Dermis blood vessel endothelial cell (primary cell): ENCODE measurements at places on chromosomes 2 and 18. TPM values are rescaled to one million over a fixed set of nuclear protein-coding genes. Genes with fewer than 3 reads are reported as not detected.

The SKA1 gene
- total RNA-seq = 4.6 and 18.0 TPM in 2 replicates

DNA sequence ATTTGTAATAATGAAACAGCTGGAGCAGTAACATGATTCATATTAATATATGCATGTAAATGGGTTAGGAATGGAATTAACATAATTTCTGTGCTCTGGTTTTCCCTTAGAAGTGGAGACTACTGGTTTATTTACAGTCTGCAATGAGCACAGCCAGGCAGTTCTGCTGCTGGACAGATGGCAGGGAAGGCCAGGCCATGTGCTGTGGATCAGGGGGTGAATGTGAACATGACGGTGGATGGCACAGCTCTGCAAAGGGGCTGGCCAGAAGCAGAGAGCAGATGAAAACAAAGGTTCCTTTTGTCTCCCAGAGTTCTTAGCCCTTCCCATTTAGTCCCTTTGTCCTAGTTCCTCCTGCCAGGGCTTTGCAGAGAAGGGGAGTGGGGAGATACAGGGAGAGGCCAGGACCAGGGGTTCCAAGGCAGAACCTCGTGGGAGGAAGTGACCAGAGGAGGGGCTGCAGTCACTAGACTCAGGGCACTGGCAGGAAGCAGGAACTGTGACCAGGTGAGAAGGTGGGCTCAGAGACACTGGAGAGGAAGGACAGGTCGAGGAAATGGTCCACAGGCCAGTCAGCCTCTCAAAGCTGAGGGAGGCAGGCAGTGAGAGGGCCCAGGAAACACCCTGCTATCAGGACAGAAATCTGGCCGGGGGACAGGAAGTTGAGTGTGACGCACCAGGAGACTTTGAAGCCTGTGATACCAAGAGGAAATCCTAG lies 112.9 kb upstream of the ATP8B1 start:
- peak; percentile 14 for DNase-seq

- peak; percentile 94 for DNase-seq
These were observed 42.8 kb downstream of the CCDC102B start for GRCh38 chr18:68840554-68841263.

The ATF2 gene
- total RNA-seq = 56.8 and 66.5 TPM in 2 replicates

DNA sequence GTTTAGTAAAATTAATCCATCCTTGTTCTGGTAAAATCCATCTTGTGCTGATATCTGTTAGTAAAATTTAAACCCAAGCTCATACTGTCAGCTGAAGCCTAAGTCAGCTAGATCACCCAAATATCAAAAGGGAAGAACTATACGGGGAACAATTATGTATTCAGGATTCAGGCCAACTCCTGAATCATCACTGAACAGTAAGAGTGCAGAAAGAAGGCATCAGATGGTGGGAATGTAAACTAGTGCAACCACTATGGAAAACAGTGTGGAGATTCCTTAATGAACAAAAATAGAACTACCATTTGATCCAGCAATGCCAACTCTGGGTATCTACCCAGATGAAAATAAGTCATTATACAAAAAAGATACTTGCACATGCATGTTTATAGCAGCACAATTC lies 81.8 kb downstream of the RAPGEF4 start:
- DNase-seq = no peak

DNA sequence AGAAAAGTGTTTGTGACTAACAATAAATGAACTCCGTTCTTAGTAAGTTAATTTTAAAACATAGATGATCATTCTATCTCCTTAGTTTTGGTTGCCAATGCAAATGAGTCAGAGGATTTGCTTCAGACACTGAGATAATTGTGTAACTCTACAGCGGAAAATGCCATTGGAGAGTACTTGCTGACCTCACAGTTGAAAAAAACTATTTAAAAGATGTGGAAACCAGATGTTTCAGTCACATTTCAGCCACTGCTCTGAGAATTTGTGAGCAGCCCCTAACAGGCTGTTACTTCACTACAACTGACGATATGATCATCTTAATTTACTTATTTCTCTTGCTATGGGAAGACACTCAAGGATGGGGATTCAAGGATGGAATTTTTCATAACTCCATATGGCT lies at the start of gene TNFAIP6:
TSS of gene TNFAIP6 (plus strand) at position 234 of the 400 bp plus-strand sequence. CDS start at position 309, 75 bp downstream.
- DNase-seq = no peak

The APCDD1 gene
- total RNA-seq = 0.14 and 0.34 TPM in 2 replicates

The INO80D gene
- total RNA-seq = 10.4 and 12.9 TPM in 2 replicates

The TGFA gene
- total RNA-seq = 14.8 and 22.6 TPM in 2 replicates

The ADCY3 gene
- 18.2 and 33.4 TPM in 2 replicates for total RNA-seq

The PMAIP1 gene
- total RNA-seq = 11.7 and 14.3 TPM in 2 replicates

- DNase-seq = no peak
These were observed 205.4 kb downstream of the DYSF start for GRCh38 chr2:71658771-71659170.

The CHRNA1 gene
- 0.51 TPM in 2 replicates for total RNA-seq

The VAMP5 gene
- 45.3 and 132 TPM in 2 replicates for total RNA-seq

GRCh38 chr2:27209621-27210401 lies 2.0 kb upstream of the ATRAID start:
- DNase-seq = no peak
